ENCODE measurements at places on chromosomes 12 and 14.

GRCh38 chr14:22748631-22749068 is 17.8 kb upstream of the OXA1L start:
- DNase-seq: peak; percentile 66

GRCh38 chr14:33909380-33910084 is 41.3 kb downstream of the EGLN3 start:
- no peak for DNase-seq

DNA sequence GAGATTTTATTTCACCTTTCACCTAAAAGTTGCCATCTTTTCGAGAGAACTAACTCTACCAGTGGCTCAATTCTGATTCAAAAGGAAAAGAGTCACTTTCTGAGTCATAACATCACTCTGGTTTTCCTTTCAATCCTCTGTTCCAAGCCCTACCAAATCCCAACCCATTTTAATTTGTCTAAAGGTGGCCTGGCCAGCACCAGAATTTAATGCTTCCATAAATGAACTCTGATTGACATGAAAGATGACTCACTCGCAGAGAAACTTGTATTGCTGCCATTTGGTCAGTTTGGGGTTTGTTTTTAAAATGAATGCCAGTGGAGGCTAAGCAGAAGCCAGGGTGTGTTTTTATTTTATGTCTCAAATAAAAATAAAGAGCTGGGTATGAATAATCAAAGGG is 117.4 kb upstream of the SOX5 start:
- DNase-seq: no peak

- no peak for DNase-seq
Observed at GRCh38 chr14:30287579-30288445, 271.1 kb upstream of the G2E3 start.

Measured in KBM-7 (cell line).